ENCODE measurements at places on chromosomes 2 and 18. TPM values are rescaled to one million over a fixed set of nuclear protein-coding genes. Genes with fewer than 3 reads are reported as not detected.

Gene SERPINB13
- not detected for total RNA-seq

Gene SCN3A
- total RNA-seq: 11.5 TPM

GRCh38 chr18:75752740-75753263, 325.3 kb upstream of the SMIM21 start:
- DNase-seq: no peak

GRCh38 chr18:49884959-49885358, 71.6 kb upstream of the ACAA2 start:
- no peak for DNase-seq
